ENCODE measurements at places on chromosomes 2 and 18.

DNA sequence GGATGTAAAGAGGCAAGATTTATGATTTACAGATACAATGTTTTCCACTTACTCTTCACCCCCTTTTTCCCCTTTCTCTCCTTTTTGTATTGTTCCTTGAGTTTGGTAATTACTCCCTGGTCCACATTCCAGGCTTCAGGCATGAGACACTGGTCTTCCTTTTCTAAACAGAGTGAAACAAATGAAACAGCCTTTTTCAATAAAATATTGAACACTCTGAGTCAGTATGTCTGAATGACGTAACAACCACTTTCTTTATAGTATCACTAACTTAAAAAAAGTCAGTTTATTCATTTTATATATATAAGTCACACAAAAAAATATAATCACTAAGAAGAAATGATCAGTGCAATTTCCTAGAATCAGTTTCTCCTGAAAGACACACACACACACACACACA lies 79.7 kb downstream of the STRN start:
- DNase-seq: no peak

- no peak for DNase-seq
Observed at GRCh38 chr2:128385365-128385764, 66.7 kb upstream of the HS6ST1 start.

GRCh38 chr2:236177967-236178889 lies 10.0 kb upstream of the GBX2 start:
- DNase-seq: peak; percentile 13

DNA sequence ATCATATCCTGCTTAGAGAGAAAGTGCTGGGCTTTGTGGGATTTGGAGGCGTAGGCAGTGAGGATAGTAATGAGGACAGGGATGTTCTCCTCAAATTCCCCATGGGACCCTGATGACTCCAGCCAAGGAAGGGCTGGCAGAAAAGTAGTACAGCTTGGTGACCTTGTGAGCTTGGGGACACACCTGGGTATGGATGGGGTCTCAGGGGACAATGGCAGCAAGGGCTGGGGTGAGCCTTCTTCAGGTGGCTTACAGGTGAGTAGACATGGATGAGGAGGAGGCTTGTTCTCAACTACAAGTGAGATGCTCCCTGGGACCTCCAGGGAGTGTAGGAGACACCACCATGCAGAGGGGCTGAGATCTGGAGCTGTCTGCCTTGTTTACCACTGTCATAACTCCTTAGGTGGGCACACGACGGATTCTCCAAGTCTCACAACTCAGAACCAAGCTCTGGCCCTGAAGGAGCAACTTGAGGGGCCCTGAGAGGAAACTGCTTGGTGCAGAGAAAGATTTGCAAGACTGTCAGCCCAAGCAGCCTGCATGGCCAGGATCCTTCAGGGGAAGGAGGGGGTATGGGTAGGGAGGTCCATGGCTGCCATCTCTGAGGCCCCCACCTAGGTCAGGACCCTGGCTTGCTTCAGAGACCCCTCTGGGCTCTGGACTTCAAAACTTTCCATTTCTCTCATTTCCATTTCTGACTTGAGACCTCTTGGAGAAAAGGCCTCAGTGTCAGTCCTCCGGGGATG lies 262.8 kb downstream of the DYSF start:
- DNase-seq: no peak

- DNase-seq: no peak
Observed at GRCh38 chr2:233358947-233359346, 4.7 kb downstream of the DGKD start.

- peak; percentile 8 for DNase-seq
Observed at GRCh38 chr18:78875016-78875777, 104.4 kb upstream of the SALL3 start.

GRCh38 chr2:132797556-132797955 lies 127.6 kb upstream of the LYPD1 start:
- no peak for DNase-seq

DNA sequence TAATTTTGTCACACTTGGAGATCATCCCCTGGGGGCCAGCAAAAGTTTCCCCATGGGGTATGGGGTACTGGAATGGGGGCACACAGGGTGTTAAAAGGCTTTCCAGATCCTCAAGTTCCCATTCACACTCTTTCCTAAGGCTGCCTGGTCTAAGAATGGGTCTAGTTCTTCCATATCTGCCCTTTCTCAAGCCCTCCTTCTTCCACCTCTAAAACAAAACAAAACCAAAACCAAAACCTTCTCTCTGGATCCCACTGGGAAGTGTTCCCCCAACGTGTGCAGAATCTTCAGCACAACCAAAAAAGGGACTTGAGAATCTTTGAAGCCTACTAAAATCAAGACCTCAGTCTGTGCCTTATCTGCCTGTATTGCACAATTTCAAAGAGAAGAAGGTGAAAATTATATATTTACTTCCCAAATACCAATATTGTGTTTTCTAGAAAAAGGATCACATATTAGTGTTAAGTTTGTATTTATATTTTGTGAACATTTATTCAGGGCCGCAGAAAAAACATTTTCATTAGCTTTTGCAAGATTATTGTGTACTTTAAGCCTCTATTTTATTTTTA lies 207.2 kb upstream of the TCF4 start:
- no peak for DNase-seq

GRCh38 chr2:38109732-38110181 lies 33.8 kb upstream of the CYP1B1 start:
- DNase-seq: no peak

DNA sequence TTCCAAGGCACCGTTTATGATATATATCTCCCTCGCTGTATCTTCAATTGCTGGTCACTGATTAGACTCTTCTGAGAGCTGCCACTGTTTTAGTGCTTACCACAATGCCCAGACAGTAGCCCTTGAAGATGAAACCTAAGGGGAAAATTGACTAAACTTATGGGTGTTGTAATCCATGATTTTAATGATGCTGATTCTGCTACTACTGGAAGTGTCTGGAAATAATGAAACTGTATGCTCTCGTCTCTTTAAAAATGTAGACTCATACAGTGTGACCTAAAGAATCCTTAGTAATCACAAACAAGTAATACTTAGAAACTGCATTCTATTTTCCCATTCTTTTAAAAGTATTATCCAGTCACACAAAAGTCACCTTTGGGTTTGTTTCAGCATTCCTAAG lies 5.5 kb upstream of the SLC8A1 start:
- DNase-seq: no peak

GRCh38 chr18:63017076-63017475 lies 301.7 kb downstream of the PHLPP1 start:
- DNase-seq: no peak

GRCh38 chr2:96578731-96579130 lies 42.2 kb downstream of the ARID5A start:
- DNase-seq: no peak

Data from T-helper 9 cell (primary cell).